ENCODE measurements at places on chromosomes 3 and 15.

- no peak for DNase-seq
Observed at GRCh38 chr3:118102737-118103136, 931.9 kb downstream of the IGSF11 start.

DNA sequence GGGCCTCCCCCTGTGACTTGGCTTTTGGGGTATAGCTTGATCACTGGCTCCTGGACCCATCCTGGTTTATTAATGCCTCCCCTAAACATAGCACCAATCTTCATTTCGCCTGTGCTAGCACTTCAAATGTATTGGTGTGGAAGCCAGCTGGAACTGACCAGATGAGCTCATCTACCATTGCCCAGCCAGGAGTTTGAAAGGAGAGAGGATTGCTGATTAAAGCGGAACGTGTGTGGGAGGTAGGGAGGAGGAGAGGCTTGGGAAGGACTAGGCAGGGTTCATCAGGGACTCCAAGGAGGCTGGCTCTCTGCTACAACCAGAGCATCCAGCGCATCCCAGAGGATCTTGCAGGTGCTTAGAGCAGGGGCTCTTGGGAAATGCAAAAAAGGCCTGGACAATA lies 34.4 kb upstream of the TLE3 start:
- DNase-seq = no peak

DNA sequence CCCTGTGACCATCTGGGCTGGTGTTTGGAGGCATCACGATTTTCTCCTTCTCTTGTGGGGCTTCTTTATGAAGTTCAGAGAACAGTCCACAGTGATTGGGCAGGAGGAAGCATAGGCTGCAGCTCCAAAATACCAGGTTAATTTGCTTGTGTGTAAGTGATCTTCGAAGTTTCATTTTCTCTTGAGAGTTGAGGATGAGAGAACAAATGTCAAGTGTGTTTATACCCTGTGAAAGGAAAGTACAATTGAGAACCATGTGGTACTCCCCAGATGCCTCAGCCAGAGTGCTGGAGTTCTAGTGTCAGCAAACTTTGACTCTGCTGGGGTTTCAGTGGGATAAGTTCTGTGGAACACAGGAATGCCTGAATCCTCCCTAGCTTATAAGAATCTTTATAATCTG lies 357.1 kb upstream of the CFAP20DC start:
- no peak for DNase-seq

- DNase-seq = no peak
Observed at GRCh38 chr3:1462371-1462770, 369.5 kb downstream of the CNTN6 start.

DNA sequence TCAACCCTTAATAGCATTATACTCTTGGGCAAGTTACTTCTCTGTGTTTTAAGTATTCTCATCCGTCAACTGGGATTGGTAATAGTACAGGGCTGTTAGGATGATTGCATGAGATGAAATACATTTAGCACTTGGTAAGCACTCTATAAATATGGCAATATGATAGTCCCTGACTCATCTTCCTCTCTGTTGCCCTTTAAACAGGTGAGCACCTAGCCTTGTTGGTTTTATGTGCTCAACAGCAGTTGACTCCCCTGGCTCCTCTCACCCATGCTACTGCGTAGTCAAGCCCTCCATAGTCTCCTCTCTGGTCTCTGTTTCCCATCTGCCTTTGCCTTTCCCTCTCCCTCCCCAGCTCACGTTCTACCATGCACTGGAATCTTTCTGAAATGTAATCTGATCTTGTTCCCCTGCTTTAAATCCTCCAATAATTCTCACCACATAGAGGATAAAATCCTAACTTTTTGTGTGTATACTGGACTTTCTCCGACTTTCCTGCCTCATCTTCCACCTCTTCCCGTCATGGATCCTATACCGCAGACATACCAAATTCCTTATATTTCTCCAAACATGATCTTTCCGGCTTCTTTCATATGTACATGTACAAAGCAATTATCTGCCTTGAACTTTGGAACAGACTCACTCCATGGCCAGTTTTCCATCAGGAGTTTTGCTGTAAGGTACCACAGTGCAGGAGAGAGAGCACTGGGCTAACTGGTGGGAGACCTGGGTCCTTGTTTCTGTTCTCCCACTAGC lies 42.3 kb downstream of the FSD2 start:
- no peak for DNase-seq

GRCh38 chr3:148681080-148681479 lies 16.6 kb upstream of the AGTR1 start:
- DNase-seq = no peak

- DNase-seq = no peak
Observed at GRCh38 chr3:179263134-179263533, 12.2 kb upstream of the KCNMB3 start.

GRCh38 chr3:11755276-11755675 lies 91.4 kb downstream of the TAMM41 start:
- DNase-seq = no peak

GRCh38 chr3:4665197-4665596 lies 172.0 kb downstream of the ITPR1 start:
- DNase-seq = no peak
